ENCODE measurements at places on chromosomes 4 and X.

GRCh38 chr4:86334020-86334750, 25.7 kb downstream of the MAPK10 start:
- DNase-seq, result peak; percentile 17

- DNase-seq, result peak; percentile 31
These were observed 759 bp upstream of the TBC1D1 start for GRCh38 chr4:37889849-37890800.

DNA sequence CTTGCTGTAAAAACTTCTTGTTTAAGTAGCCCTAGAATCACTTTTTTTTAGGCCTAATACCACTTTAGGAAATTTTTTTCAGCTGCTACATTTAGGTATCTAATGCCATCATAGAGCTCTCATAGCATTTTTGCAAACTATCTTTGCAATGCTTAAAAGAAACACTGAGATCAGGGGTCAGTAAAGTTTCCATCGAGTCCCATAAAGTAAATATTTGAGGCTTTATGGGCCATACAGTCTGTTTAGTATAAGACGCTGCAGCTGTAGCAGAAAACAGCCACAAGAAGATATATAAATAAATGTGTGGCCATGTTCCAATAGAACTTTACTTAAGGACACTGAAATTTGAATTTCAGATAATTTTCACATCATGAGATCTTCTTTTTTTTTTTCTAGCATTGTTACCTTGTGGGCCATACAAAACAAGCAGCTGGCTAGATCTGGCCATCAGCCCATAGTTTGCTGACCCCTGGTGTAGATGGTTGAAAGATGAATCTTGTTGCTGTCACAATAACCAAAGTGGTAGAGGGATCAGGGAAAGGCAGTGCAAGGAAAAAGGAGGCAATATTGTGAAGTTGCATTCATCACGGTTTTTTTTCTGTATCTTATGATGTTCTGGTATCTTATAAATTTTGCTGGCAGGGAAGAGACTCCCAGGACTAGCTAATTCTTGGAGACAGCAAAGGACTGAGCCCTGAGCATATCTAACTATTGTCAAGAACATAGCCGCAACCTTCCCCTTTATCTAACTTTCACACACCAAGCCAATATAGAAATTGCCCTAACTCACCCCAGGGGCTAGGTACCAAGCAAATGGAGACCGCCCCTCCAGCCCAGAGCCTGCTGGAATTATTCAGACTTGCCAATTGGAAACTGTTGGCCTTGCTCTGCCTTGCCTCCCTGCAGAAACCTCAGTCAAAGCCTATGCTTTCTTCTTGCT, 46.6 kb downstream of the RASGEF1B start:
- no peak for DNase-seq

GRCh38 chrX:70234355-70234754, at the start of gene AWAT1:
Gene AWAT1, plus strand, starts transcription at chrX:70234655. Its CDS starts 41 bp downstream, at chrX:70234696.
- DNase-seq, result no peak

Data from suppressor macrophage treated with lipopolysaccharide for 1 hour (primary cell).